ENCODE measurements at places on chromosomes 12 and 14.

GRCh38 chr14:101965181-101965544, 790 bp downstream of the DYNC1H1 start:
- peak; percentile 37 for DNase-seq

- DNase-seq = no peak
Measured at GRCh38 chr12:27549236-27549800, 25.3 kb downstream of the PPFIBP1 start.

DNA sequence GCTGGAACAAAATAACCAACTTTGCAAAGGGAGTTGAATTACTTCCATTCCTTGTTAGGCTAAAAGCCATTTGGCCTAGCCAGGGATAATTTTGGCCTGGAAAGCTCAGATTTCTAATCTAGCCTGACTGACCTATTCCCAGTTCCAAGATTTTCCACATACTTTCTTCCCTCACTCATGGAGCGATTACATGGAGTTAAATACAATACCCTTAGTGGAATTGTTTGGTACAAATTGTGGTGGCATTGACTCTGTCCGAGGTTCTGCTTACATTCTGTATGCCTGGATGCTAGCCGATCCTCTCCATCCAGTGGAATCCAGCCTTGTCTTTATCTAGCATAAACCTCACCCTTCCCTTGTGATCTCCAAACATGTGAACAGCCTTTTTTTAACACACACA, 965.1 kb downstream of the DIO2 start:
- DNase-seq = no peak

- no peak for DNase-seq
Measured at GRCh38 chr14:49506650-49507049, 79.5 kb downstream of the RPS29 start.

- no peak for DNase-seq
Measured at GRCh38 chr12:77734214-77734883, 96.3 kb upstream of the NAV3 start.

DNA sequence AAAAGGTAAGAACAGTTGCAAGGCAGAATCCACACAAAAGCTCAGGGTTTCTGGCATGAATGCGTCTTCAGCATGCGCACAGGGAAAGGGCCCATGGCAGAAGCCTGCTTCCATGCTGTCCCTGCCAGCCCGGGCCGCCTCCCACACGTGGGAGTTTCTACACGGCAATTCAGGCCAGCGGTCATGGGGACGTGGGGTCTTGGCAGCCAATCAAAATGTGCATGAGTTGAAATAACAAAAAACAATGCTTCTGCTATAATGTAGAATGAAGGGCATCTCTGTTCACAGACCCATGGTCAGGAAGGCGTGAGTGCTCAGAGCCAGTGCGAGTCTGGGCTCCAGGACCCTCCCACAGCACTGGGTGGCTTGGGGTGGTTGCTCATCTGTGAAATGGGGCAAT, 28.6 kb downstream of the AMN start:
- DNase-seq = no peak

GRCh38 chr14:104687601-104688504, 1.6 kb upstream of the INF2 start:
- peak; percentile 53 for DNase-seq

- DNase-seq = no peak
Measured at GRCh38 chr12:24394246-24394645, 444.8 kb upstream of the SOX5 start.

DNA sequence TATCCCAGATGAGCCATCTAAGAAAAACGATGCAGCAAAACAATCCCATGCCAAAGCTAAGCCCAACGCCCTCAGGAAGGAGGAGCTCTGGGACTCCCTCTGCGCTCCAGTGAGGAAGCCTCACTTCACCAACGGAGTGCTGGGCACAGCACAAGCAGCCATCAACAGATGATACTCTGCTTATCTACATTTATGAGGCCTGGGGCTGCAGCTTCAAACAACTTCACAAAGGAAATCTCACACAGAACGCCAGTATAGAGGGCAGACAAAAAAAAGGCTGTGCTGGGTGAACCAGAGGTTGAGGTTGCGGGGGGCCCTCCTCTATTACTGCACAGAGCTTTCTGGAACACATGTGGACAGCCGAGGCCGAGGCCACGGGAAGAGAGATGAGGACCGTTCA, 34.9 kb upstream of the GPR68 start:
- no peak for DNase-seq

DNA sequence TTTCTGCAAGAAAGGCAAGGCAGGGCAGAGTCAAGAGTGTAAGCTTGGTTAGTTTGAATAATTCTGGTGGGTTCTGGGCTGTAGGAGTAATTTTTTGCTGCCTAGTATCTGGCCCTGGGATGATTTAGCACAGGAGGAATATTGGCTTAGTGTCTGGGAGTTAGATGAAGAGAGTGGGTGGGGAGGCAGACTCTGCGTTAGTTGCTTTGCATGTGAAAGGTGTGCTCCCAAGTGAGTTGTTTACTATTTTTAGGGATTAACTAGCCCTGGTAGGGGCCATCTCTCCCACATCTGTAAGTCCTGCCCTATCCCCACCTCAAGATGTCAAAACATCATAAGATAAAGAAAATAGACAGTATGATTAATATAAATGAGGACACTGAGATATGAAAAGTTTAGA, 249.7 kb downstream of the LRIG3 start:
- no peak for DNase-seq

GRCh38 chr12:76219806-76220205, 128.4 kb downstream of the BBS10 start:
- DNase-seq = no peak

GRCh38 chr14:102507081-102507856, 2.3 kb downstream of the ANKRD9 start:
- DNase-seq = no peak

DNA sequence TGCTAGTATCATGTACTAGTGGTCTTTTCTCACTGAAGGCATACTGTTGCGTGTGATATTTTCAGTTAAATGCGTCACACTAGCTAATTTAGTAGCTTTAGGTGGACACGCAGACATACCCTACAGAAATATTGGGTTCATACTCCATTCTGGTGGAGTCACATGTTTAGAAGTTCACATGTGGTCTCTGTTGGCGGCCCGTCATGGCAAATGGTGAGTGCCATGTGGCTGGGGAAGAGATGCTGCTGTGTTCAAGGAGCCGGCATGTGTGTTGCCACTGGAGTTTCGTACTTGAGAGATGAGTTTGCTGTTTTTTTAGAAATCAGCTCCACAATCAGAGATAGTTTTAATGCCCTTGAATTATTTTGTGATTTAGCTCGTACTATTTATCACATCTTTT, 454.6 kb downstream of the PCNX1 start:
- DNase-seq = no peak

GRCh38 chr14:77580964-77581505, 35.4 kb downstream of the SPTLC2 start:
- no peak for DNase-seq

- no peak for DNase-seq
Measured at GRCh38 chr12:83031196-83031595, 344.5 kb downstream of the TMTC2 start.

GRCh38 chr12:100101000-100101399, 41.7 kb downstream of the BLTP3B start:
- DNase-seq = no peak

DNA sequence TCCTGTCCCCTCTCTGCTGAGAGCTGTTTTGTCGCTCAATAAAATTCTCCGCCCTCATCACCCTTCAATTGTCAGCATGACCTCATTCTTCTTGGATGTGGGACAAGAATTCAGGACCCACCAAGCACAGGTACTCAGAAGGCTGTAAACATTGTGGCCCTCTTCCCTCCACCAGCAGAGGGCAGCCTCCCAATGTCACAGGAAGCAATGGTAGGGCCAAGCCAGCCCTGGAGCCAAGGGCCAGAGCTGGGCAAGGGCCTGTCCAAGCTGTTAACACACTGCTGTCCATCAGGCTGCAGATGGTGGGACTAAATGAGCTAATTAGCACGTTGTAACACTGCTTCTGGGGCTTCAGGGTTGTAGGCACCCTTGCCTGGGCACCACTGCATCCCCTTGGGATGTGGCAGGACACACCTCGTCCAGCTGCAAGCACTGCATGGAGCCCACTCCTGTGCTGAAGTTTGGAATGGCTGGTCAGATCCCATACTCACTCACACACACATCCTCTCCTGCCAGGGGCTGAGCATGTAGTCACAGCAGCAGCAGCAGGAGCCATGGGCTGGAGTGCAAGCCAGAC, 62.7 kb upstream of the HECTD1 start:
- no peak for DNase-seq

- peak; percentile 35 for DNase-seq
Measured at GRCh38 chr12:40010899-40011774, 94.7 kb downstream of the SLC2A13 start.

DNA sequence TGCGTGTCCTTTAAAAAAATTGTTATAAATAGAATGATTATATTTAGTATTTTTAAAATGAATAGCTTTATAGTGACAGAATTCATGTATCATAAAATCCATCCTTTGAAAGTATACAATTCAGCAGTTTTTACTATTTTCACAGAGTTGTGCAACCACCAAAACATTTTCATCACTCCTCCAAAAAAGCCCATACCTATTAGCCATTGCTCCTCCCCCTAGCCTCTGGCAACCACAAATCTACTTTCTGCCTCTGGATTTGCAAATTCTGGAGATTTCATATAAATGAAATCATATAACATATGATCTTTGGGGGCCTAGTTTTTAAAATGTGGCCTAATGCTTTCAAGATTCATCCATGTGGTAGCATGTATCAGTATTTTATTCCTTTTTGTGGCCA, 117.9 kb upstream of the MED13L start:
- no peak for DNase-seq

DNA sequence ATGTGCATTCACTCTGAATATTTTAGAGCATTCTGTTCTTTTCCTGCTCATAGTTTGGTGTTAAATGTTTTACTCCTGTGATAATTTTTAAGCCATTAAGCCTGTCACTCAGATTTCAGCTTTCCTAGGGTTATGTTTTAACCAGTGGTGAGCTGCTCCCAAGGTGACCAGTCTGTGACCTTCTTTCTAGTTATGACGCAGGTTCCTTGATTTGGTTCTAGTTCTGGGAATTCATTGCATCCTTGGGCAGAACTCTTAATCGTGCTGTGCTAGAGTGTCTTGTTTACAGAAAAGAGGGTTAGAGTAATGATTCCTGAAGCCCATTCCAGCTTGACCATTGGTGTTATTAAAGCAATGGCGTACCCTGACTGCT, 2.2 kb downstream of the GABARAPL1 start:
- DNase-seq = no peak

- no peak for DNase-seq
Measured at GRCh38 chr14:87285506-87285905, 707.5 kb downstream of the GALC start.

DNA sequence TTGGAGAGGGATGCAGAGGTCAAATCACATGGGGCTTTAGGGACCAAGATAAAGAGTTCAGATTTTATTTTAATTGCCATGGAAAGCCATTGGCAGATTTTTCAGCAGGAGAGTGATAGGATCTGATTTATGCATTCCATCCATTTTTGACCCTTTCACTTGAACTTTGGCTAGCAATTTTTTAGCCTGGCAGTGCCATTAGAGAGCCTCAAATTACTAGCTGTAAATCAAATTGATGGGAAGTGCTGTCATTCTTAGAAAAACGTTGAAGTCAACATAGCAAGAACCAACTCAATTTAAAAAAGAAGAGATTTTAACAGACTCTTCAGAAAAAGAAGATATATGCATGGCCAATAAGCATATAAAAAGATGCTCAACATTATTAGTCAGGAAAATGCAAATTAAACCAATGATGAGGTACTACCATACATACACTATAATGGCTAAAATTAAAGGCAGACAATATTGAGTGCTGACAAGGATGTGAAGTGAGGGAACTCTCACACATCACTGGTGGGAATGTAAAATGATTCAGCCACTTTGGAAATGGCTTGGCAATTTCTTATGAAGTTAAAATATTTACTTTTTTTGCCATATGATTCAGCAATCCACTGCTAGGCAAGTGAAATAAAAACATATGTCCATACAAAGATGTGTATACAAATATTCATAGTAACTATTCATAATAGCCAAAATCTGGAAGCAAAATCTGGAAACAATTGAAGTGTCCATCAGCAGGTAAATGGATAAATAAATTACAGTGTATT, 89.7 kb downstream of the PTCSC3 start:
- no peak for DNase-seq

DNA sequence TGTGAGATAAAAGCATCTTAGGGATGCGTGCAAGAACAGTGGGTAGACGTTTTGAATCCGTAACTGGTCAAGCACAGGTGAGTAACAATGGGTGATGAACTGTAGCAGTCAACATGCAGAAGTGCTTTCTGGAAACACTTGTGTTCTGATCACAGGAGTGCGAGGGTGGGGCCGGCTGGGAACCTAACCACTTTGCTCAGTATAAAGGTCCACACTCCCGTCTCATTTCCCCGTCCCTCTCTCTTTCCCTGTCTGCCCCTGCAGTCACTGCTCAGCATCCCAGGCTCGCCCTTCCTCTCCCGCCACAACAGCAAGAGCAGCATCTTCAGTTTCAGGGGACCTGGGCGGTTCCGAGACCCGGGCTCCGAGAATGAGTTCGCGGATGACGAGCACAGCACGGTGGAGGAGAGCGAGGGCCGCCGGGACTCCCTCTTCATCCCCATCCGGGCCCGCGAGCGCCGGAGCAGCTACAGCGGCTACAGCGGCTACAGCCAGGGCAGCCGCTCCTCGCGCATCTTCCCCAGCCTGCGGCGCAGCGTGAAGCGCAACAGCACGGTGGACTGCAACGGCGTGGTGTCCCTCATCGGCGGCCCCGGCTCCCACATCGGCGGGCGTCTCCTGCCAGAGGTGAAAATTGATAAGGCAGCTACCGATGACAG, 127.1 kb downstream of the FIGNL2 start:
- peak; percentile 28 for DNase-seq

DNA sequence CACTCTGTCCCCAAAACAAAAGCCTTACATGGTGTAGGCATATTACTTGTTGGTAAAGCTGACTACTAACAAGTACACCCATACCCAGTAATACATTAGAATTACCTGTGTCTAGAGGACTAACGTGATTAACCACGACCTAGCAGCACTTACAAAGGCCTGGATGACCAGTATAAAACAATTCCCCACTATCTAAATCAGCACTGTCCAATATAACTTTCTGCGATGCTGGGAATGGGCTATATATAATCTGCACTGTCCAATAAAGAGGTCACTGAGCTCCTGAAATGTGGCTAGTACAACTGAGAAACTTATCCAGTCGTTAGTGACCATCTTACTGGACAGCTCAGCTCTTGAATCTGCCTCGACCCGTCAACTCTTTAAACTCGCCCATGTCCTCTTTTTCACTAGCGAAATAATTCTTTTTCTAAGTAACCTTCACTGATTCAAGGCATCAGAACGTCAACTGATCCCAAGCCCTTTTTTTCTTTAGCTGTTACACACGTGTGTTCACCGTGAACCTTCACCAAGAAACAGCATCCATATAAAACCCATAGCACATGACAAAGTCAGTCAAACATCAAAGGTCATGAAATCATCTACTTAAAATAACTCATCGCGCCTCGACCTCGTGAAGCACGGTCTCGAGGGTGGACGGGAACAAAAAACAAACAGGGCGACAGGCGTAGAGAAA, 905 bp upstream of the CIPC start:
- no peak for DNase-seq

GRCh38 chr14:29892327-29892726, 35.3 kb downstream of the PRKD1 start:
- DNase-seq = no peak

Measured in progenitor cell of endocrine pancreas (in vitro differentiated cells).